ENCODE measurements at places on chromosomes 3 and 15.
A peak's percentile ranks its signal among the peaks of the same experiment; 100 is the strongest.

DNA sequence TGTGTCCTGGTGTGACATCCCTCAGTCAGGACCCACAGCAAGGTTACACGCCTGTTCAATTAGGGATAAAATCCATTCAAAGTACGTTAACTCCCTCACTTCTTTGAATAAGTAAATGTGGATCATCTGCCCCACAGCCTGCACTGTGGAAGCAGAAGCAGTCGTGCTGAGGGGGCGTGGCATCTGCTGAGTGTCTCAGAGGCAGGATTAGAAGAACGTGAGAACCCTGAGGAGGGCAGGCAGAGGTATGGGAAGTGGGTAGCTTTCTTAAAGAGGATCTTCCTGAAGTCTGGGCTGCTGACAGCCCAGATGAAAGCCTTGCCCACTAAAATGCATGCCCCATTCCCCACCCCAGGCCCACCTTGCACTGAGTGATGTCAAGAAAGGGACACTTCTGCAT is 28.5 kb downstream of the CRABP1 start:
- no peak for DNase-seq

- DNase-seq: no peak
Measured at GRCh38 chr15:29018995-29019976, 133.5 kb downstream of the APBA2 start.

- DNase-seq: no peak
Measured at GRCh38 chr3:133074977-133075376, 36.8 kb downstream of the TMEM108 start.

- no peak for DNase-seq
Measured at GRCh38 chr3:33105341-33105948, 8.4 kb upstream of the CRTAP start.

DNA sequence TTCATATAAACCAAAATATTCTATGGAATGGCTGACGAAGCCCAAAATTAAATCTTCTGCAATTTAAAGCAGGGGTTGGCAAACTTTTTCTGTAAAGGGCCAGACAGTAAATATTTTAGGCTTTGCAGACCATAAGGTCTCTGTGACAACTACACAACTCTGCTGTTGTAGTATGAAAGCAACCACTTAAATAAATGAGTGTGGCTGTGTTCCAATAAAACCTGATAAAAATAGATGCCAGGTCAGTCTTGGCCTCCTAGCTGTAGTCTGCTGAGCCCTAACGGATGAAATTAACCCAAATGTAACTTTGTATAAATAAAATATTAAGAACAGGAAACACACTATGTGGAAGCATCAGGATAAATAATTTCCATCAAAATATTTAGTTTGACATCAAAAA is 104.2 kb downstream of the FBXL22 start:
- DNase-seq: no peak

DNA sequence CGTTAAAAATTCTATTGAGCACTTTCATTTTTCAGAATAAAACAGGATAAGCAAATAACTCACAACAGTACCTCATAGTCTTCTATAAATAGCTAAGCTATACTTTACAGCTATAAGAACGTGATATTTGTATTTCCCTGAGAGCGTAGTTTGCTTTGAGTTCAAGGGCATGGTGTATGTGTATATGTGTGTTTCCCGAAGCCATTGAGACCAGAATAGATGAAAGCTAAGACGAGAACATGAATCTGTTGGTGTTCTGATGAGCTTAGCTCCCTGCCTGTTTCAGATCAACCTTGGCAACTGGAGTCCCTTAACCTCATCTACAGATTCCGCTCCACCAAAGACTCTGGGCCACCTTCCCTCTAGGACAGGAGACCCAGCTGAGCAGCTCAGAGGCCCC is 59.5 kb upstream of the MCF2L2 start:
- no peak for DNase-seq

DNA sequence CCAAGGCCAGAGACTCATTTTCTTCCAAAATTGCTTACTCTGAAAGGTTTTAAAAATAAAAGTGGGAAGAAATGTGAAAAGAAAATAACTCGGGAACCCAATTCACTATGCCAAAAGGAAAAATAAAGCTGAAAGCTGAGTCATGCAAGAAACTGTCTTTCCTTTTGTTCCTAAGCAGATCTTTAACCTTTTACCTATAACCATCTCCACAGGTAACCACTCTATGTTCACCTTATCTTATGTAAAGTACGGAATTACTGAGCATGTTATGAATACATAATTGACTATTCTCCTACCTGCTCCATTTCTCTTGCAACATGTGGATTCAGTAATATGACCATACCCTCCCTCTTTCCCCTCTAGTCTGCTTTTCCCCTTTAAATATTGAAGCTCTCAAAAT is 62.0 kb downstream of the MINDY4B start:
- no peak for DNase-seq

GRCh38 chr3:168336276-168336675 is 240.6 kb upstream of the GOLIM4 start:
- DNase-seq: no peak

DNA sequence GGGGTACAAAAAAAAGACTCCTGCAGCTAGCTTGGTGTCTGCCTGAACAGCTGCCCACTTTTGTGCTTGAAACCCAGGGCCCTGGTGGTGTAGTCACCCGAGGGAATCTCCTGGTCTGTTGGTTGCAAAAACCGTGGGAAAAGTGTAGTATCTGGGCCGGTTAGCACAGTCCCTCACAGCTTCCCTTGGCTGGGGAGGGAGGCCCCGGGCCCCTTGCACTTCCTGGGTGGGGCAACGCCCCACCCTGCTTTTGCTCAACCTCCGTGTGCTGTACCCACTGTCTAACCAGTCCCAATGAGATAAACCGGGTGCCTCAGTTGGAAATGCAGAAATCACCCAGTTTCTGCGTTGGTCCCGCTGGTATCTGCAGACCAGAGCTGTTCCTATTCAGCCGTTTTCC is 211.7 kb upstream of the ZPLD1 start:
- DNase-seq: no peak

DNA sequence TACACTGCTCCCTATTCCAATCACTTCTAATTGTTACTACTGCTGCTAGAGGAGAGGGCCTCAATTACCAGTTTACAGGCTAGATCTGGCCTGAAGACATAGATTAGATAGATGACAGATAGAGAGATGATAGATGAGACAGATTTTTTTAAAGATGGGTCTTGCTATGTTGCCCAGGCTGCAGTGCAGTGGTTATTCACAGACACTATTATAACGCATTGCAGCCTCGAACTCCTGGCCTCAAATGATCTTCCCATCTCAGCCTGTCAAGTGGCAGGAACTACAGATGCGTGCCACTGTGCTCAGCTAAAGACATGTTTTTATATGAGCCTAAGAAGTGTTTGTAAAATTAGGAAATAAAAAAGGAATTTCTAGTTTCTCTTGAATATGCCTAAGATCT is 6.2 kb downstream of the SLC33A1 start:
- DNase-seq: no peak

GRCh38 chr3:109926376-109926775 is 589.0 kb upstream of the DPPA4 start:
- no peak for DNase-seq

- no peak for DNase-seq
Measured at GRCh38 chr3:127835993-127836882, 13.9 kb upstream of the MGLL start.

GRCh38 chr3:194686816-194687637 is 1.3 kb downstream of the FAM43A start:
- DNase-seq: no peak

DNA sequence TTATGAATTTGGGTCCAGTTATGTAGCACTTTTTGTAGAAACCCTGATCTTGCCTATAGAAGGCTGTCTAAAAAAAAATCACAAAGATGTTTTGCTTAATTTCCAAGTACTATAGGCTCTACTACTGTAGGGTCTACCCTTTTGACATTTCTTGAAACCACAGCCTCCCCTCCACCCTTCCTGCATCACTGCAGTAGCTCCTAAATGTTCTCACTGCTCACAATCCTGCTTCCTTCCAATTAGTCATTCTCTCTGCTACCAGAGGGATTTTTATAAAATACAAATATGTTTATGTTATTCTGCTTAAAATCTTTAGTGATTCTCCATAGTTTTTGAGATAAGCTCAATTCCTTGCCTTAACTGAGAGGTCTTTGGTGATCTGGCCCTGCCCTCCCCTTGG is 114.0 kb downstream of the CYP19A1 start:
- DNase-seq: no peak

GRCh38 chr3:155153242-155154186 is 73.4 kb downstream of the MME start:
- DNase-seq: no peak

GRCh38 chr15:72532991-72533601 is 59.0 kb downstream of the ARIH1 start:
- DNase-seq: no peak

DNA sequence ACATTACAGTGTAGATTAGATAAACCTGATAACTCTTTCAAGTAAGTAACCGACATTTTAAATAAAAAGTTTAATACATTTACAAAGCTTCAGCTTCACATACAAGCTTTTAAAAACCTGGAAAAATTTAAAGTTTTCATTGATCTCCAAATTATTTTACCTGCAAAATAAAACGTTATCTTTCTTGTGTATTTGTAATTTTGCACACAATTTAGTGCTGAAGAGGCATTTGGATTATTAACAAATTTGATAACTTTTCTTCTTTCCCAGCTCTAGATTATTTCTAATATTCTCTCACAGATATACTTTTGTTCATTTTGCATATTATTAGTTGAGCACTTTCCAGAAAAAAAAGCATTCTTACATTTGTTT is 24.2 kb upstream of the MBNL1 start:
- no peak for DNase-seq

DNA sequence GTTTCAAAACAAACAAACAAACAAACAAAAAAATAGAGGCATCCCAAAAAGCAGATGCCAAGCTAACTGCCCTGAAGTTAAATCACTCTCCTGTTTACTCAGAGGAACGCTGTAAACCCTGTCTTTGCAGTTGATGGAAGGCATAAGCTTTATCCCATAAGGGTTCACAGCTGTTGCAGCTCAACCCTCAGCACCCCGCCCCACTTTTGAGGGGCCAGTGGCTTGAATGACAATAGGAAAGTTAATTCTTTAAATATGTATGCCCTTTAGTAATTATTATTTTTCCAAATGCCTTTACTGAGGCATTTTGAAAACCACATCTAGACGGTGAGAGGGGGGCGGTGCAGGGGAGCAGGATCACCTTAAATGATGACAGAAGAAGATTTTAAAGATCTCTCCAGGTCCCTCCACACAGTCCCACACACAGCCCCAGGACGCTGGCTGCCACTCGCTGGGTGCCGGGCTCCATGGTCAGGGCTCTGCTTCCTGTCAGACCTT is 272.1 kb downstream of the FAM43A start:
- DNase-seq: no peak

- no peak for DNase-seq
Measured at GRCh38 chr3:138066383-138066782, 49.0 kb downstream of the DZIP1L start.

DNA sequence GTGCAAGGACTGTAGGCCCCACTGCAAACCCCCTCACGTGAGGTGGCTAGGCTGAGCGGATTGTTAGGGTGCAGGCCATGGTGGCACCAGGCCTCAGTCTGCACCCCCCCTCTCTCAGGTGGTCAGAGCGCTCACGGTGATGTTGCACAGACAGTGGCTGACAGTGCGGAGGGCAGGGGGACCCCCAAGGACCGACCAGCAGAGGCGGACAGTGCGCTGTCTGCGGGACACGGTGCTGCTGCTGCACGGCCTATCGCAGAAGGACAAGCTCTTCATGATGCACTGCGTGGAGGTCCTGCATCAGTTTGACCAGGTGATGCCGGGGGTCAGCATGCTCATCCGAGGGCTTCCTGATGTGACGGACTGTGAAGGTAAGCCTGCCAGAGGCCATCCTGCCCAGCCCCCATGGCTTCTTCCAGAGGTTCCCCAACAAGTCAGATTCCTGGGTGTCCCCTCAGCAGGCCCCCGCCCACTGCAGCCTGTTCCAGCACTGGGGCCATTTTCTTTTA is 18.2 kb downstream of the ATRIP start:
- no peak for DNase-seq

GRCh38 chr3:187465503-187465902 is 97.3 kb downstream of the RTP4 start:
- DNase-seq: no peak

DNA sequence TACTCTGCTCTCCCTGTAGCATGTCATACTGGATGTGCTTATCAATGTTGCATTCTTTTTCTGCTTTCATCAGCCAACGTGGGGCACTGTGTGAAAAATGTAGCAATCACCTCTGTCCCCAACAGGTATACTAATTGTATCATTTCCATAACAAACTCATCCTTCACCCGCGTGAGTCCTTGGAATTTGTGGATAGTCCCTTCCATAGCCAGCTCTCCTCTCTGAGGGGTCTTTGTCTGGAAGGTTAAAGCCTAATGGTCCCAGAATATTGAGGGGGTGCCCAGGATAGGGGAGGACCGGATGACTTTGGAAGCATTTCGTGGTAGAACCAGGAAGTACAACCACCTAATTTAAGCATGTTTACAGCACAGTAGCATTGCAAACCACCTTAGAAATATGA is 124.6 kb downstream of the FOXB1 start:
- DNase-seq: no peak

DNA sequence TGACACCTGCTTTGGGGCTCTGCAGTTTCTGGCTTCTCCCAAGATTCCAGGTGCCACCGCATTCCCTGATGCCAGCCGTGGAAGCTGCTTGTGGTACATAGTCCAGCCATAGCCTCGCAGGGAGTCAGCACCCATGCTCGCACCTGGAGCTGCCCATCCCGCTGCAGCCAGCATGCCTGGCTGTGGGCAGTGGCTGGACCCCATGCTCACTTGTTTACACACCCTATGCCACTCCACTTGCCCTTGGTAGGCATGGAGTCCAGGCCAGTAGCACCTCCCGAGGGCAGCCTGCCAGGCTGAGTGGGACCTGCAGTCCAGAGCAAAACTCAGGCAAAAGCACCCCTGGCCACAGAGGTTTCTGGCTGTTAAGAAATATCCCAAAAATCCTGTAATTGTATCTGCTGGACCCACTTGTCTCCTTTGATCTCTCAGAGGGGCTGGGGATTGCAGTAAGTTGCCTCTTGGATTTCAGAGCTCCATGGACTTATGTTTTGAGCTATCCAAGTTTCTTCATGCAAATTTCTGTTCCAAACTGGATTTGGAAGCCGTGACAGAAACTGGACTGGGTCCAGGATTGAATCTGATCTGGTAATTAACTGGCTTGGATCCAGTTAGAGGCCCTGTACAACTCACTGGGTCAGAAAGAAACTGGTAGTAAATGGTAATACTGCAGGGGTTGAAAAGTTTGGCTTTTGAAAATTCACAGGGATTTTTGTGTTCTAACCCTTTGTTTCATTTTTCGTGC is 149.3 kb downstream of the FMN1 start:
- no peak for DNase-seq

DNA sequence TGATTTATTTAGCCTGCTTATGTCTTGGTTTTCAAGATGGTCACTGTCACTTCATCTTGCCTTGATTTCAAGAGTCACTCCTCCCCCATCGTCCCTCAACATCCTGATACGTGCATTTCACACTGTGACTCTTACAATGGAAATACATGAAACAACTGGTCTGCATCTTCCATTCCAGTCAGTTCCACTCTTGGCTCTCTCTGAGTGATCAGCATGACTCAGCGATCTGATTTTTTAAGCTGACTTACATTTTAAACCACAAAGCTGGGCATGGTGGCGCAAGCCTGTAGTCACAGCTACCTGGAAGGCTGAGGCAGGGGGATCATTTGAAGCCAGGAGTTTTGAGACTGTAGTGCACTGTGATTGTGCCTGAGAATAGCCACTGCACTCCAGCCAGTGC is 271.2 kb upstream of the ROPN1 start:
- no peak for DNase-seq

GRCh38 chr3:186109897-186110803 is 1.3 kb upstream of the ETV5 start:
- peak; percentile 11 for DNase-seq
